ENCODE measurements at places on chromosomes 2 and 18.

DNA sequence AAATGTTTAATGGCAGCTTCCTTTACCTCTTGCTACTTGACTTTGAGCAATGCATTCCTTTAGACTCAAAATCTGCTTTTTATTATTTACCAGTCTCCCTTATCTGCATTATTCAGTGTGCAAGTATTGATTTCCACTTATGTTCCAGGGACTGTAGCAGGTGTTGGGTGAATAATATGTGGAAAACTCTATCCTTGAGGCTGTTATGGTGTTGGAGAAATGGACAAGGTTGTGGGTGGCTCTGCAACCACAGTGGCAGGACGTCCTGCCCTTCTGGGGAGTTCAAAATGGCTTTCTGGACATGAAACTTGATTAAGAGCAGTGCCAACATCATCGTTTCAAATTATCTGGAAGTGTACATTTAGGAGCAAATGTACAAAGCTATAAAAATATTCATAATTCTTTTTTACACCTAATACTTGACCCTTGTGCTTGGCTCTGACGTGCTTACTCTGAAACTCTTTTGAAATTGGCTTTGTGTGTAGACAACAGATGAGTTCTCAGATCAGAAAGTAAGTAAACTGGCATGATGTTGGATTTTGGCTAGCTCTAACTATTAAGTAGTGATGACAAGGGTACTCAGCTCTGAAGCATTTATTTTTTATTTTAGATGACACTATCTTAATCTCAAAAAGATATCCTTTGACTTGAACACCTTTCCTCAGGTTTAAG is 766.2 kb downstream of the DPP10 start:
- H3K4me3 ChIP-seq, result no peak overlapping the region
- DNase-seq, result no peak
- H3K27me3 ChIP-seq, result no peaks in the 10 kb centered on the region
- H3K36me3 ChIP-seq, result no peaks in the 10 kb centered on the region
- H3K27ac ChIP-seq, result no peak overlapping the region
- H3K4me1 ChIP-seq, result no peaks in the 10 kb centered on the region

DNA sequence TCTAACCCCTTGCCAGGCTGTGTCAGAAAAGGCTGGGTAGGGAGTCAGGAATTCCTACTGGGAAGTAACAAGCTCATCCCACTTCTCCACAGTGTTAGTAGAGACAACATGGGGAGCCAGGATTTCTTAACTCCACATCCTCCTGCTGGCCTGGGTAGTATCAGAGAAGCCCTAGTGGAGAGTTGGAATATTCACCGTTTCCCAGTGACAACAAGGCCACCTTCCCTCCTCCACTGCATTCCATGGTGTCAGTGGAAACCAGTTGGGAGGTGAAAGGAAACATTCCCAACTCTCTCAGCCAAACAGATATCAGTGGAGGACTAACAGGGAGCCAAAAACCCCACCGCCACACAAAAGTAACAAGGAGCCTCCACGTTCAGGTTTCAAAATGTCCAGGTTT is 41.2 kb downstream of the SRD5A2 start:
- no peaks in the 10 kb centered on the region for H3K27me3 ChIP-seq
- no peak for DNase-seq
- no peak overlapping the region for H3K4me3 ChIP-seq
- no peaks in the 10 kb centered on the region for H3K4me1 ChIP-seq

DNA sequence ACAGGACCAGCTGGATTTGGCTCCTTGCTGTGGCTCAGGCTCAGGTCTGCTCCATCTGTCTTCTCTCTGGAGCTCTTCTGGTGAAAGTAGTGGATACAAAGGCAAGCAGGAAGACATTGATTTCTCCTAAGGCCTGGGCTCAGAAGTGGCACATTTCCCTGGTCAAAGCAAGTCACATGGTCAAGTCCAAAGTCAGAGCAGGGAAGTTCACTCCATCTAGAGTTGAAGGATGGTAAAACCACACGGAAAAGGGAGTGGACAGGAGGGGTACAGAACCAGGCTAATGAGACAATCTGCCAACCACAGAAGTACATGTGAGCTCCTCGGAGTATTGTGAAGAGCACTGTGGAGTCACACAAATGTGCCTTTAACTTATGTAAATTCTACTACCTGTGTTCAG is 66.1 kb downstream of the MARCO start:
- peaks cover 4% of the 10 kb centered on the region for H3K27me3 ChIP-seq
- H3K27ac ChIP-seq, result no peak overlapping the region
- no peak for DNase-seq
- no peaks in the 10 kb centered on the region for H3K4me1 ChIP-seq
- H3K4me3 ChIP-seq, result no peak overlapping the region
- no peaks in the 10 kb centered on the region for H3K36me3 ChIP-seq

- H3K4me1 ChIP-seq, result no peaks in the 10 kb centered on the region
- H3K27me3 ChIP-seq, result no peaks in the 10 kb centered on the region
- H3K36me3 ChIP-seq, result no peaks in the 10 kb centered on the region
- no peak overlapping the region for H3K27ac ChIP-seq
- H3K4me3 ChIP-seq, result no peak overlapping the region
- no peak for DNase-seq
Observed at GRCh38 chr2:9707008-9707407, 76.2 kb upstream of the YWHAQ start.

DNA sequence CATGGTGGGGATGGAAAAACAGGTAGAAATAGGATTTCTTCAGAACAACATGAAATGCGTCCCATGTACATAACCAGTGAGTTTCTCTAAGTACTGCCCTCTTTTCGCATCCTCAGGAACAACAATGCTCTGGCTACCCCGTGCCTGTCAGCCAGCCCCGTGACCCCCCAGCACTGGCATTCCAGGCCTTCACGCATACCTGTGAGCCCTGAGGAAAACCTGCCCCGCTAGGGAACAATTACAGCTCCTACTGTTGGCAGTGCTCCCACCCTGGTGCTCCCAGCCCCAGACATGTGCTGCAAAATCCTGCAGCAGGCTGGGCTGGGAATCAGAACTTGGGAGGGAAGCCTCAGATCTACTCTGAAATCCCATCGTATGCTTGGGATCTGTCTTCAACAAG is 9.1 kb downstream of the SMAD7 start:
- H3K27me3 ChIP-seq, result no peaks in the 10 kb centered on the region
- no peaks in the 10 kb centered on the region for H3K36me3 ChIP-seq
- no peak overlapping the region for H3K27ac ChIP-seq
- DNase-seq, result no peak

GRCh38 chr2:162401871-162402270 is 57.9 kb downstream of the GCA start:
- H3K27ac ChIP-seq, result no peak overlapping the region
- DNase-seq, result no peak
- peaks cover 3% of the 10 kb centered on the region for H3K4me1 ChIP-seq

GRCh38 chr2:26072925-26073768 is 39.3 kb downstream of the RAB10 start:
- peaks cover 13% of the 10 kb centered on the region for H3K4me1 ChIP-seq
- H3K36me3 ChIP-seq, result no peaks in the 10 kb centered on the region
- H3K4me3 ChIP-seq, result no peak overlapping the region
- DNase-seq, result no peak
- H3K27ac ChIP-seq, result no peak overlapping the region

GRCh38 chr18:50281972-50282520 is 723 bp upstream of the MBD1 start:
- no peak for DNase-seq
- peaks cover 3% of the 10 kb centered on the region for H3K36me3 ChIP-seq
- H3K27ac ChIP-seq, result 0 out of 2 replicates have a peak overlapping the region, but pooled peaks have one; percentile 44
- no peaks in the 10 kb centered on the region for H3K4me1 ChIP-seq

DNA sequence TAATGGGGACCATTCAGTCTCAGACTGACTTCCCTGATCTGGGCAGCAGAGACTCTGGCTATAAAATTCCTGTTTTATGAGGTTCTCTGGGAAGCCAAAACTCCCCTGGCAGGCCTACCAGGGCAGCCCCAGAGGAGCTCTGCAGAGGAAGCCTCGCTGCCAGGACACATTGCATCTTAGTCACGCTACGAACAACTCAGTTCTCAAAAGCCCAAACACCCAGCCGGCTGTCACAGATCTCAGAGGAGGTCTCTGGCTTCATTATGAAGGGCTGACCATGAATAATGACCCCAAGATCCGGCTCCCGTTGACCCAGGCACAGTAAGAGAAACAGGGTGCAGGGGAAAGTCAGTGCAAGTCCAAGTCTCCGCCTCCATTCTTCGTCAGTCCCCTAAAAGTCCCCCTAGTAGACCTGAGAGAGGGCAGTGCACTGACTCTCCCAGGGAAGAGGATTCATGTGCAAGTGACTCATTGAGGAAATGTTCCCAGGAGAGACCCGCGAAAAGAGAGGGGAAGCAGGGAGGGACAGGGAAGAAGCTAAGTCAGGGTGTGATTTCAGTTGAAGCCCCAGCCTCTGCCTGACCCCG is 212.3 kb downstream of the CYP26B1 start:
- no peak overlapping the region for H3K4me3 ChIP-seq
- no peak overlapping the region for H3K27ac ChIP-seq
- no peak for DNase-seq
- no peaks in the 10 kb centered on the region for H3K27me3 ChIP-seq
- no peaks in the 10 kb centered on the region for H3K36me3 ChIP-seq
- no peaks in the 10 kb centered on the region for H3K4me1 ChIP-seq

- H3K4me3 ChIP-seq, result no peak overlapping the region
- no peaks in the 10 kb centered on the region for H3K36me3 ChIP-seq
- no peaks in the 10 kb centered on the region for H3K27me3 ChIP-seq
- DNase-seq, result peak; percentile 87
Observed at GRCh38 chr18:21955757-21956652, 213.4 kb upstream of the GATA6 start.

Measured in H1 (cell line).